ENCODE measurements at places on chromosomes 1 and 21. TPM values are rescaled to one million over a fixed set of nuclear protein-coding genes. Genes with fewer than 3 reads are reported as not detected.

AGBL4 gene
- not detected for total RNA-seq

PKNOX1 gene
- total RNA-seq: 26.9 TPM

AVPR1B gene
- not detected for total RNA-seq

RLF gene
- 22.3 TPM for total RNA-seq

TIAM1 gene
- total RNA-seq: 110 TPM

MFSD2A gene
- total RNA-seq: 43.3 TPM

CIART gene
- total RNA-seq: 4.2 TPM

LCE1D gene
- total RNA-seq: not detected

POGZ gene
- 93.7 TPM for total RNA-seq

TMPRSS2 gene
- total RNA-seq: not detected

VWA5B1 gene
- total RNA-seq: not detected

TRNP1 gene
- 0.85 TPM for total RNA-seq

SERPINC1 gene
- not detected for total RNA-seq

DCST1 gene
- not detected for total RNA-seq

YBX1 gene
- 840 TPM for total RNA-seq

PM20D1 gene
- 0.78 TPM for total RNA-seq

PLD5 gene
- not detected for total RNA-seq

COL9A2 gene
- total RNA-seq: 18.7 TPM

RGS1 gene
- total RNA-seq: 4.2 TPM

DAB1 gene
- not detected for total RNA-seq
